ENCODE measurements at places on chromosomes 6 and 20.

DNA sequence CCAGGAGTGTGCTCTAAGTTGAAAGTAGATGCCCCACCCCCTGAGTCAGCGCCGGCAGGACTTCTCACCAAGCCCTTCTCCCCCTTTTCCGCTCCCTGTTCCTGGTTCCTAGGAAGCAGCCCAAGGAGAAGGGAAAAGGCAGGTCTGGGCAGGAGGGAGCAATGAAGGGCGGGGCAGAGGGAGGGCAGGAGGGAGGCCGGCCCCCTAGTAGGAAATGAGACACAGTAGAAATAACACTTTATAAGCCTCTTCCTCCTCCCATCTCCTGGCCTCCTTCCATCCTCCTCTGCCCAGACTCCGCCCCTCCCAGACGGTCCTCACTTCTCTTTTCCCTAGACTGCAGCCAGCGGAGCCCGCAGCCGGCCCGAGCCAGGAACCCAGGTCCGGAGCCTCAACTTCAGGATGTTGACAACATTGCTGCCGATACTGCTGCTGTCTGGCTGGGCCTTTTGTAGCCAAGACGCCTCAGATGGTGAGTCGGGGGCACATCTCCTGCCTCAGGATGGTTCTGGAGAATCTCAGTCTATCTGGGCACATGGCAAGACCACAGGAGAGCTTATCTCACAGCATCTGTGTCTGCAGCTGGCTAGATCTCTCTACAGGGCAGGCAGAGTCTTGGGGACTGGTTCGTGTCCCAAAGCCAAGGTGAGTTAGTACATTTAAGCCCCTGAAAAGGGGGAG lies at the start of gene PROCR:
Gene PROCR (plus strand): TSS at position 320 of the 681 bp plus-strand sequence. CDS start 83 bp downstream, at position 403.
- no peak for DNase-seq

GRCh38 chr6:4055420-4056041 lies 23.4 kb downstream of the FAM217A start:
- no peak for DNase-seq

DNA sequence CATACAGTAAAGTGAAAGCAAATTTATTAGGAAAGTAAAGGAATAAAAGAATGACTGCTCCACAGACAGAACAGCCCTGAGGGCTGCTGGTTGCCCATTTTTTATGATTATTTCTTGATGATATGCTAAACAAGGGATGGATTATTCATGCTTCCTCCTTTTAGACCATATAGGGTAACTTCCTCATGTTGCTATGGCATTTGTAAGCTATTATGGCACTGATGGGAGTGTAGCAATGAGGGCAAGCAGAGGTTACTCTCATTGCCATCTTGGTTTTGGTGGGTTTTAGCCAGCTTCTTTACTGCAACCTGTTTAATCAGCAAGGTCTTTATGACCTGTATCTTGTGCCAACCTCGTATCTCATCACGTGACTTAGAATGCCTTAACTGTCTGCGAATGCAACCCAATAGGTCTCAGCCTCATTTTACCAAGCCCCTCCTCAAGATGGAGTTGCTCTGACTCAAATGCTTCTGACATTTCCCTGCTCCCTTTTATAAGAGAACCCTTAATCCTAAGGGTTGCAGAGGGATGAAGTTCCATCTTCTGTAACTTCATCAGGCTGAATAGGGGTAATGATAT lies 280.1 kb upstream of the RGS17 start:
- no peak for DNase-seq

- DNase-seq: no peak
Measured at GRCh38 chr6:148700741-148701311, 46.0 kb upstream of the UST start.

DNA sequence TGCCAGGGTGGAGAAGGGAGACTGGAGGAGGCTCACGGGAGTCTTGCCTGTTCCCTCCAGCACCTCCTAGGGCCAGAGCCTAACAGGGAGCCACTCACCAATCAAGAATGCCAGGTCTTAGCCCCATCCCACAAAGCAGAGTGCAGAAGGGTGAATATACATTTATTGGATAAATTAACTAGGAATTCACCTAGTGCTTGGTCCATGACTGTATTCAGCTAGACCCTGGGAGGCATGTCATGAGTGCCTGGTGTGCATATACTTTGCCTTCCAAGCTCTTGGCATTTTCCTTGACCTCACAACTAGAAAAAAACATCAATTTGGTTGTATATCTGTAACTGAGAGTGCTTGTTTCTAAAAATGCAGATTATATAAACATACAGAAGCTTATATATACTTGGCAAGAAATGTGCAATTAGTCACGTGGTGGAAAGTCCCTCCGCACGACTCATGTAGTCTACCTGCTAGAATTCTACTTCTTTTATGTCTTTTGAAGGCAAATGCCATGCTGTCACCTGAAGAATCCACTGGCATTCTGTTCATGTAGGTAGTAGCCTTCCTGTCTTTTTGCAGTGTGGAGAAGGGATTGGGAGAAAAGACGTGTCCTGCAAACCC lies 991.0 kb downstream of the KIF16B start:
- DNase-seq: no peak

DNA sequence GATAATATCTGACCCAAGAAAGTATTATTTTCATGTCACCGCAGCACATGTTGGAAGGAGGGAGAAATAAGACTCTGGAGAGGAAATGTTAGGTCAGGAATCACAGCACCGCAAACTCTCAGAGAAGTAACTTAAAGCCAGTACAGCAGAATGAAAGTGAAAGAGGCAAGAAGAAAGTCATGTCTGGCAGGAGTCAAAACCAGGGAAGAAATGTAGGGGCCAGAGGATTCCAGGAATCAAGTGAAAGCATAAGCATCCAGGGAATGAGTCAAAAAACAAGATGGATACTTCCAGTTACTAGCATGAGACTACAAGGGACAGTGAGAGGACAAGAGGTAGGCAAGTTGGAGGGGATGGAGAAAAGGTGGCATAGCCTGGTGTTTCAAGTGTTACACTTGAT lies 80.4 kb downstream of the AK9 start:
- DNase-seq: no peak

- DNase-seq: no peak
Measured at GRCh38 chr6:140871911-140872310, 1260.8 kb upstream of the GJE1 start.

- no peak for DNase-seq
Measured at GRCh38 chr20:38426006-38426897, 8.9 kb downstream of the SNHG17 start.

DNA sequence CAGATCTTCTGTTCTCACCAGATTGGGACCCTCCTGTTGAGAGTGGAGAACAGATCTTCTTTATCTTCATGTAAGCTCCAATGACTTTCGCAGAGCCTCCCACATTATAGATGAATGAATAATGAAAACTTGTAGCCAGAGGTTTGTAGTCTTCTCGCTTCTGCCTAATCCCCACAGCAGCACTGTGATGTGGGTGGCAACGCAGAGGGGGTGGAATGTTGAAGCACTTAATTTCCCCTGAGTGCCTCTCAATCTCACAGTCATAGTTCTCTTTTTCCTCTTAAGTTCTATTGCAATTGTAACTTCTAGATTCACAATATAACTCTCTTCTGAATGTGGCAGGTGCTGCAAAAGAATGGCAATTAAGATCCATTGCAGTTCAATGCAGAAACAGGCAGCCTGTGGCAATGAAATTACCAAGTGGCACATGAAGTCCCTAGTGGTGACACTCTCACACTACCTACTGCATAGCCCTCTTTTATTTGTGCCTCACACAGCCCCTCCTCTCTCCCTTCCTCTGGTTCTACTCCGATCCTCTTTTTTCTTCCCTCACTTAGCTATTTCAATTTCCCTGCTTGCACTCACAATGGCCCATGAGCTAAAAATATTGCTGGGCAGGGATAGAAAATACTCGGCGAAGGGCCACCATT lies 281.9 kb downstream of the UBE3D start:
- DNase-seq: no peak

DNA sequence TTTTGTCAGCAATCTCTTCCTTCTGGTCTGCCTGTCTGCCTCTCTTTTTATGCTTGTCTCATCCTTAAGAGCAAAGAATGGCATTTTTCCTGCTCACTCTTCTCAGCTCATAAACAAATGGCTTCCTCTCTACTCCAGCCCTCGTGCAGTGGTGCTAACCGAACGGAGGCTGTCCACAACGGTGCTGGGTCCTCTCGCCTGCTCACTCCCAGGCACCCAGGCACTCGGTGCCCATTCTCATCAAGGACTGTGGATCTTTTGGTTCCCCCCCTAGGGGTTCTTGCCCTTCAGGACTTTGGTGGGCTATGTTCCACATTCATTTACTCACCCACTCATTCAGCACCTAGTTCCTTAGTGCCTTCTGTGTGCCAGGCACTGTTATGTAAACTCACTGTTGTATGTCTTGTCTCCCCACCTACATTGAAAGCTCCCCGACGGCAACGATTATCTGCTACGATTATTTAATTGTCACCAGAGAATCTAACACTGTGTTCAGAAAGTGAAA lies 113.9 kb downstream of the FYN start:
- no peak for DNase-seq

- no peak for DNase-seq
Measured at GRCh38 chr6:33977606-33978411, 168.1 kb downstream of the GRM4 start.

DNA sequence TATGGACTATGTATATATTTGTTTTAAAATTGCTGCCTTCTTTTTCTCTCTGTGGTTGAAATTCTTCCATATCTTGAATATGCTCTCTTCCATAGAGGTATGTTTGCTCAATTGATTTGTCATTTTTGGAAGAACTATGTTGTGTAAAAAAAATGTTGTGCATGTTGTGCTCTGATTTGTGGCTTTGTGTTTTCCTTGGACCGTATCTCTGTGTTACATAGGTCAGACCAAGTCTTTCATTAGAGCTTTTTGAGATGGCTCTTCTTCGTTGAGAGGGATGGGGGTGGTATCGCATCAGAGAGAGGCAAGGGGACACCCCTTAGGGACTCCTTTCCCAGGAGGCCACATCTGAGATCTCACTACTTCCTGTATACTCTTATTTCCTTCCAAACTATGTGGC lies 43.8 kb downstream of the TMEM244 start:
- DNase-seq: no peak

DNA sequence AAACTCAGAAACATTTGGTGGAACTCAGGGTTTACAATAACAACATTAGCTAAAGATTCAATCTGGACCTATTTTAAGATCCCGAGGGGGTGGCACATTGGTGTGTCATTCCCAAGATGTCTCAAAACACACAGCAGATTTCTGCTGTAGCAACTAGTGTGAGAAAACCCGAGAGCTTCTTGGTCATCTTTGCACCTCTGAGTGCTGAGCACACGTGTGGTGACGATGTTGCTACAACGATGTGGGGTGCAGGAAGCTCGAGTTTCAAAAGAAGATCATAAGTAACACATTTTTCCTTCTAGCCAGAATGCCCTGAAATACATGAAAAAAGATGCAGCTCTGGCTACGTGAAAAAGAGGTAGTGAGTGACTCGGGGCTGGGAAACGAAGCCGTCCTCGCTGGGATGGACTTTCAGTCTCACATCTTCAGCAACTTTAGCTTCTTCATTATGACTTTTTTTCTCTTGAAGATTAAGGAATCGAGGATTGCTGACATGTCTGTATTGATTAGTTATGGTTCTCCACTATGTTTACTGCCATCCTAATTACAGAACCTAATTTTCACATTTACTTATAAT lies 1.5 kb downstream of the RAMACL start:
- DNase-seq: no peak

DNA sequence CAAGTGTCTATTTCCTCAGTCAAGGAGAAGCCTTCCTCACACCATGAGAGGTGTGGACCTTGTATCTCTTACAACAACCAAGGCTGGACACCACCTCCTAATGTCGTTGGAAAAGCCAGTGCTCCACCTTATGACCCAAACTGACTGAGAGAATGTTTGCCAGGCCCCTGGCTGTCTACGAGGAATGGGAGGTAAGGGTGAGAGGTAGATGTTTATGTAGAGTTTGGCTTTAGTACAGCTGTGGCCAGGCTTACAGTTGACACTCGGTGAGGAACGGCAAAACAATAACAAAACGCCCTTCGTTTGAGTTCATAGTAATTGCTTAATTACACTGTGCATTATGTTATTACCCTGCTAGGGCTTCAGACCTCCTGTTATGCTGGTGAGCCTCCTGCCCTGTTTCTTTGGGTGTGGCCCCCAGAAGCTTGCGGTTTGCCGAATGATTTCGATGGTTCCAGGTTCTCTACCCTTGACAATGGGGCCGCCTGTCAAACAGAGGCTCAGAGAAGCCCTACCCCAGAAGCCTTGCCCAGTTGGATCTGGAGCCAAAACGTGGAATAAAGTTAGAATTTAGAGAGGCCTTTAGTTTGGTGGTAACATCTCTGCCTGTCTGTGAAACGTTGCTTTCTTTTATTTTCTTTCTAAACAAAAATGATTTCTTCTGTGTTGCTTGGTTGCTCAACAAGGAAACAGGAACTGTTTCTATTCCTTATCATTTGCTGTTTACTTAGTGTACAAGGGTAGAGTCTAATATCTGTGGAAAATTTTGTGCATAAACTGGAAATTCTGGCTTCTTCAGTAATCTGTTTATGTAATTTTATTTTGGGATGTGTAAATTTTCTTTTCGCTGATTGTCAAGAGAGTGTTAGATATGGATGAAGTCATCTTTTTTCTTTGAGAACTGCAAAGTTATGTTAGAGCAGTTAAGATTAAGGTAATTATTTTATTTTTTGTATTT lies 60.4 kb upstream of the FOXQ1 start:
- DNase-seq: no peak
